Activated CD8-positive, alpha-beta memory T cell treated with anti-CD3 and anti-CD28 coated beads for 4 hours (primary cell): ENCODE measurements at places on chromosomes 2 and 18.

- DNase-seq, result no peak
These were observed 7.5 kb downstream of the NEU2 start for GRCh38 chr2:233039846-233040530.

DNA sequence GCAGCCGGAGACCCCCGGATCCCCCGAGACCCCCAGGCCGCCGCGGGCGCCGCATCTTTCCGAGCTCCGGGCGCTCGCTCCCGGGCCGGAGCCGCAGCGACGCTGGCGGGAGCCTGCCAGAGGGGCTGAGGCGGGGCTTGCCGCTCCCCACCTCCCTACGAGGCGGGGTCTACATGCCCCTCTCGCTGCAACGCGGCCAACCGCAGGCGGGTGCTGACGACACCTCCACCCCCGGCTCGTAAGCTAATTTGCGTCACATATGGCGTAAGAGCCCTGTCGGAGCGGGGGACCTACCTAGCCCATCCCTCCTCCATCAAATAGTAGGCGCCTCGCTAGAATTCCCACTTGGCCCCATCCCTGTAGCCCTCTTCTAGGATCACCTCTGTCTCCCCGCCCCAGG is at the start of gene PTPRN:
TSS of gene PTPRN (minus strand) at position 124 of the 400 bp plus-strand sequence. CDS start at position 55, 69 bp downstream.
- DNase-seq, result no peak

- no peak for DNase-seq
These were observed 479.5 kb downstream of the TNS1 start for GRCh38 chr2:217523286-217523685.

- peak; percentile 76 for DNase-seq
These were observed at the start of gene FAM136A for GRCh38 chr2:70301344-70302194. TSS of gene FAM136A (minus strand) at chr2:70302067. CDS start at chr2:70302011, 56 bp downstream.

- DNase-seq, result no peak
These were observed 9.4 kb downstream of the CYP1B1 start for GRCh38 chr2:38066421-38067115.

GRCh38 chr2:31384351-31384750 is 30.2 kb downstream of the XDH start:
- no peak for DNase-seq

GRCh38 chr18:61336766-61337165 is 3.5 kb downstream of the CDH20 start:
- DNase-seq, result no peak

DNA sequence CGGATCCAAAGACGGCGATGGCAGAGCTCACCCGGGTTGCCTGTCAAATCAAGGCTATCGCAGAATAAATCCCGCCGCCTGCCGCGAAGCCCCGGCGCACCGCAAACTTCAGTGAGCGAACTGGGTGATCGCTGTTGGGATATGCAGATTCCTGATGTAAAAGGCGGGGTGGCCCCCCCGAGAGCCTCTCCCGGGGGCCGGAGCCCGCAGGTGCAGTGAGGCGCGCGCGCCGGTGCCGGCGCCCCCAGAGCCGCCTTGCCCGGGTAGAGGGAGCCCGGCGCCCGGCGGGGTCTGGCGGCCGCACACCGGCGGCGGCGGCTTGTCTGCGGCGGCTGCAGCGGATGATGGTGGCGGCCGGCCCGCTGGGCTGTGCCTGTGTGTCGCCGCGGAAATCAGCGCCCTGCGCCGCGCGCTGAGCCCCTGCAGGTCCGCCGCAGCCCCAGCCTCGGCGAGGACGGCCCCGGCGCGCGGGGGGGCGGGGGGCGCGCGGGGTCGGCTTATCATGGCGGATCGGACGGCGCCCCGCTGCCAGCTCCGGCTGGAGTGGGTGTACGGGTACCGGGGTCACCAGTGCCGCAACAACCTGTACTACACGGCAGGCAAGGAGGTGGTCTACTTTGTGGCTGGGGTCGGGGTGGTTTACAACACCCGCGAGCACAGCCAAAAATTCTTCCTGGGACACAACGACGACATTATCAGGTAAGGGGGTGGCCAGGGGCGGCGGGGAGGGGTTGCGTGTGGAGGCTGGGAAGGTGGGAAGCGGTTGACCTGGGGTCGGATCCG is 1.3 kb downstream of the EML6 start:
- no peak for DNase-seq

- no peak for DNase-seq
These were observed 97.9 kb upstream of the RIOK3 start for GRCh38 chr18:23355206-23355605.

GRCh38 chr2:159147690-159148089 is 138.8 kb downstream of the WDSUB1 start:
- DNase-seq, result no peak

- no peak for DNase-seq
These were observed 177.4 kb upstream of the CWC22 start for GRCh38 chr2:180184506-180184905.

DNA sequence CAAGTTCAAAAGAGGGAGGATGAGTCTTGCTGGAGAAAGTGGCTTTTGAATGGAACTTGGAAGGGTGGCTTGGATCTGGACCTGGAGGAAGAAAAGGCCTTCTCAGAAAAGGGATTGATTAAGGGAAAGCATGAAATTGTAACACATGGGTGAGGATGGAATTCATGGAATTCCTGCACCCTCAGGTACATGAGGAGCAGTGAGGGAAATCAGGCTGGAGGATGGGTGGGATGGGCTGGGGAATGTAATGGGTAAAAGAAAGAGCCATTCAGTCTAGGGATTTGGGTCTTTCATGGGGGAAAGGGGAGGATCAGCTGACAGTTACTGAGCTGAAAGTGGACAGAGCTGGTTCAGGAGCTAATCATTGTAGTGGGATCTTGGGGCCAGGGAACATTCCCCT is 51.2 kb upstream of the HAAO start:
- no peak for DNase-seq

DNA sequence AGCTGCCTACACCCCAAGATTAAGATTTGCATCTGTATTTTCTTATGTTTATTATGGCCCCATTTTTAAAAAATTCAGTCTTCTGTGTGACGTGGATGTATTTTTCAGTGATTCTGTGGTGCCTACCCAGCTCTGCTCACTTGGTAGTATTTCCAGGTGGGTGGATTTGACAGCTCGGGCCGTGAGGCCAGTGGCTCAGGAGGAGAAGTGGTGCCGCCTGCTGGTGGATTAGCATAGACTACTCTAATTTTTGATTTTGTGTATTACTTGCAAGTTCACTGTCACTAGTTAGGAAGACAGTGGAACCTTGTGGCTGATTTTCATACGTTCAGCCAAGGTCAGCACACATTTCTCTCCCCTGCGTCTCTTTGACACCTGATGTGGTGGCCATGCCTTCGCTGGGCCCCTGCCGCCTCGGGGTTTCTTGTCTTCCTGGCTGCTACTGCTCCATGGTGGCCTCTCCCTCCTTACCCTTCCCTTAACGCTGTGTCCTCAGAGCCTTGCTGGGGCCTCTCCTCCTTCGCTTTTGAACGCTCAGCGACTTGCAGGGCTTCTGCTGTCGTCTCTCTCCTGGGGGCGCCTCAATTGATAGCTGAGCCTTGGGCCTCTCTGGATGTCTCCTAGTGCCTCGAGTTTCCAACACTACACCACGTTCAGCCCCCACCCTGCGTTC is 89.4 kb downstream of the DGKD start:
- peak; percentile 71 for DNase-seq

- DNase-seq, result no peak
These were observed 26.6 kb upstream of the GBX2 start for GRCh38 chr2:236194786-236195185.

DNA sequence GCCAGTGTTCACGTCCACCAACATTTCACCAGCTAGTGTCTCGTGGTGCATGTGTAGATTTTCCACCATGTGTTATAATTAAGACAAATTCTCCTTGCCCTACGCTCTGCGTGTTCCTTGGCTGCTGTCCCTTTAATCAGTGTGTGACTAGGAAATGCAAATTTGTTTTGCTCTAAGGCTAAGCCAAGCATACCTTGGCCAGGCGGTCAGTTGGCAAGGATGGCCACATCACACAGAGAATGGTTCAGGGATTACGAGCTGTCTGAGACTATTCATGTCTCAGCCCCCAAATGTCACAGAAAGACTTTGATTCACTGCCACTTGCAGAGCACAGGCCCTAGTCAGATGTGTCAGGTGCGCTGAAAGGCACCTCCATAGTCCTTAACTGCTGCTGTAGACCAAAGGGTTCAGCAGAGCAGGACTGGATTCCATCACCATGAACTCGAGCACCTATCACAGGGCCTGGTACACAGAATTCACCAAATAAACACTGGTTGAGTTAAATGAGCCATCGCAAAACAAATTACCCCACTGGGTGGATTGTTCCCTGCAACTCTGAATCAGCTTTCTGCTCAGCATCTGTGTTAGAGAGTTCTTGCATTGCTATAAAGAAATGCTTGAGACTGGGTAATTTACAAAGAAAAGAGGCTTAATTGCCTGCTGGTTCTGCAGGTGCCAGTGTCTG is 128.4 kb downstream of the CABLES1 start:
- no peak for DNase-seq

DNA sequence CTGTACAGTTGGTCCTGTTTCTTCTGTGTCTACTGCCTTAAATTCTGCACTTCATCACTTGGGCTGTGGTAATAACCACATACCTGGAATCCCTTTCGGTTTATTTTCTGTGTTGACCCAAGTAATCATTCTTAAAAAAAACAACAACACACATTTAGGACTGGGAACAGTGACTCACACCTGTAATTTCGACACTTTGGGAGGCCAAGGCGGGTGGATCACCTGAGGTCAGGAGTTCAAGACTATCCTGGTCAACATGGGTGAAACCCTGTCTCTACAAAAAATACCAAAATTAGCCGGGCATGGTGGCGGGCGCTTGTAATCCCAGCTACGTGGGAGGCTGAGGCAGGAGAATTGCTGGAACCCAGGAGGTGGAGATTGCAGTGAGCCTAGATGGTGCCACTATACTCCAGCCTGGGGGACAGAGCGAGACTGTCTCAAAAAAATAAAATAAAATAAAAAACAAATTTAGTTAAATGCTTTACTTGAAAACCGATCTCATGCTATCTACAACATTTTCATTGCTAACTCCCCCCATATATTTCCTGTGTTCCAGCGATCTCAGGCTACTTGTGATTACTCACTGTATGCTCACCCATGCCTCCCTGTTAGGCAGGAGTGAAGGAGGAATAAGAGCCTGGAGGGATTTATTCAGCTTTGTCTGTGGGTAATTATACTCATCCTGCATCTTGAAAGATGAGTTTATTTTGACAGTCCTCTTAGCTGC is 18.2 kb downstream of the ACSL3 start:
- DNase-seq, result no peak

GRCh38 chr2:134405611-134406081 is 151.8 kb downstream of the MGAT5 start:
- DNase-seq, result no peak

GRCh38 chr2:199148076-199148845 is 309.5 kb downstream of the SATB2 start:
- no peak for DNase-seq
